NCI-H774 (cell line): ENCODE measurements at places on chromosomes 2 and 18.

GRCh38 chr2:1601067-1601412 is 143.3 kb downstream of the PXDN start:
- no peak for DNase-seq

- no peak for DNase-seq
Observed at GRCh38 chr2:11831415-11831814, 85.0 kb downstream of the LPIN1 start.

GRCh38 chr18:34551824-34552223 is 158.3 kb upstream of the DTNA start:
- no peak for DNase-seq

GRCh38 chr18:22800551-22800951 is 132.6 kb upstream of the RBBP8 start:
- DNase-seq = no peak

- no peak for DNase-seq
Observed at GRCh38 chr18:58792086-58792485, 72.6 kb upstream of the ZNF532 start.
